ENCODE measurements at places on chromosomes 1 and 21.

DNA sequence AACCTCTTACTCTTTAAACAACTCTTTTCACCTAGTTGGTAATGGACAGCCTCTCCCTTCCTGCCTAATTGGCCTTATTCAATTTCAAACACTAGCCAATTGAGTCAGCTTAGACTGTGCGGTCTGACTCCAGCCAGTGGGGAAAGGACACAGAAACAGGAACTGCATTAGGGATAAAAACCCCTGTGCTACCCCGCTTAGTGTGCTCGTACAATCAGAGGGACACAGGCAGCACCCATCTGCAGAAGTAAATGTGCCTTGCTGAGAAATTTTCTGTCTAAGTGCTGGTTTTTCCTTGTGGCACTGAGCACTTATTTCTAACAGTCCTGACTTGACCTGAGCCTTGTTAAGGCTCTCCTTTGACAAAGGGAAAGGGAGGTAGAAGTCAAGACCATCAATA, 6.0 kb upstream of the CD2 start:
- DNase-seq: no peak

DNA sequence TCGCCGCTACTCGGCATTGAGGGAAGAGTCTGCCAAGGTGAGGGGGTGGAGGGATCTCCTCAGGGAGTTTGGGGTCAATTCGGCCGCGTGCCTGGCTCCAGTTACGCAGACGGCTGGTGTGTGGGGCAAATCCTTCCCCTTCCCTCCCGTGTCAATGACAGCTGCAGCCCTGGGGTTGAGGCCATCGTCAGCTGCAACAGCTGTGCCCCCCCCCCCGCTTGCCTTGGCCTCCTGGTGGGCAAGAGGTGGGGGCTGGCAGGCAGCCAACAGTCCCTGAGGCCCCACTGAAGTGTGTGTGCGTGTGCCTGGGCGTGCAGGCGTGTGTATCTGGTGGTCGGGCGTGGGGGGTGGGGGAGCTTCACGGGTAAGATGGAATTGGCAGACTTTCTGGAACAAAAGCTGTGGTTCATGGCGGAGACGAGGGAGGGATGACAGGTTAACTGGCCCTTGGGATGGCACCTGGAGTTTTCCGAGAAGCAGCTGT, 25.6 kb downstream of the PPFIA4 start:
- DNase-seq: no peak

DNA sequence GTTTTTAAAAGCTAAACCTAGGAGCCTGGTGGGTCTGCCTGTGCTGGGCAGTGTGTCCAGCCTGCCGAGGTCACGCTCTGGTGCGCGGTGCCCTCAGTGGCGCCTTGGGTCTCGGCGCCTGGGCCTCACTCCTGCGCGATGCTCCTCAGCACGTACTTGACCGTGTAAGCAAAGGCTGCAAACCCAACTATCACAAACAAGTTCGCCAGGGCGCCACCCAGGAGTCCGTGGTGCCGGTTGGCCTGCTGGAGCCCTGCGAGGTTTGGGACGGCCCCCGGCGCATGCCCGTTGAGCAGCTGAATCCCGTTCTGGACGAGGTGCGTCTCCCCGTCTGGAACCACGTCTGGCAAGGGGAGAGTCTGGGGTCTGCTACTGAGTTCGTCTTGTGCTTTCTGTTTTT, 8.6 kb upstream of the C1QTNF12 start:
- no peak for DNase-seq

DNA sequence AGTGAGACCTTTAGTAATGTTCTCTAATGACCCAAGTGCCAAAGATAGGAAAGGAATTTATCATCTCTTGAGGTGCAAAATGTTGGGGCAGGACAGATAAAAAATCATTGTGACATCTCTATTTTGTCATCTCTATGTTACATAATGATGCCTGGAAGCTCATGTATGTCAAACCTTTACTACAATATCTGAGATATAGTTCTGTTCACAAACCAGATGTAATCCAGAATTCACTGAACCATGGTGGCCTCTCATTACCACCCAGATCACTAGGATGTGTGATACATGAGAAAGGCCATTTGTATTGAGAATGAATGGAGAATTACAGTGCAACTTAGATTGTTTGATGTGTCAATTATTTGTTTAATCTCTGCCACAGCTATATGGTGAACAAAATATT, 22.0 kb upstream of the KCTD3 start:
- no peak for DNase-seq

- DNase-seq: no peak
These were observed 273.8 kb downstream of the PTBP2 start for GRCh38 chr1:96995351-96995750.

- no peak for DNase-seq
These were observed 482 bp downstream of the GRIK1 start for GRCh38 chr21:29939104-29939923.
